Caki2 (cell line): ENCODE measurements at places on chromosomes 3 and 15. TPM values are rescaled to one million over a fixed set of nuclear protein-coding genes. Genes with fewer than 3 reads are reported as not detected.
A peak's percentile ranks its signal among the peaks of the same experiment; 100 is the strongest.

DNA sequence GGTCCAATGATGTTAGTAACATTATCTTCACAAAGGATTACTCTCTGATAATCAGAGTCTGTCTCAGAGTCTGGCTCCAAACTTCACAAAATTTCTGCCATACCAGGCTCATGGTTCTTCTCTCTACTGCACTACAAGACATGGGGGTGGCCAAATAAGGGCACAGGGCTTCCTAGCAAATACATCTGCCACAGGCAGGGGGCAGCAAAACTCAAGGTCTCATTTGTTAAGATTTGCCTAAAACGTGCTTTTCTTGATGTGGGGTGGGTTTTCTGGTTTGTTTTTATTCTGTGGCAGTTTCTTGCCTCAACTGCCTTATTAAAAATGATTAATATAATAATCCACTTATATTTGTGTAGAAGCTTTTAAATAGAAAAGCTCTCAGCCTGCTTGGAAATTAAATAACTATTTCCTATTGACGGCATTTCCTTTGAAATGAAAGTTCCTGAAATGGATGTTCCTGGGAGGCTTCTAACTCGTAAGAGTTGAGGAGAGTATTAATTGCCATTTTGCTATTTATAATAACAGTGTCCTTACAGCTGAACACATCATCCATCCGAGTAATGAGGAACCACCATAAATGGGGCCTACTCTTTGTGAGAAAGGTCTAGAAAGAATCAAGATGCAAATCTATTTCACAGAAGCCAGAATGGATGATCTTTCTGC lies 53.8 kb downstream of the SST start:
- peak; percentile 22 for DNase-seq

DNA sequence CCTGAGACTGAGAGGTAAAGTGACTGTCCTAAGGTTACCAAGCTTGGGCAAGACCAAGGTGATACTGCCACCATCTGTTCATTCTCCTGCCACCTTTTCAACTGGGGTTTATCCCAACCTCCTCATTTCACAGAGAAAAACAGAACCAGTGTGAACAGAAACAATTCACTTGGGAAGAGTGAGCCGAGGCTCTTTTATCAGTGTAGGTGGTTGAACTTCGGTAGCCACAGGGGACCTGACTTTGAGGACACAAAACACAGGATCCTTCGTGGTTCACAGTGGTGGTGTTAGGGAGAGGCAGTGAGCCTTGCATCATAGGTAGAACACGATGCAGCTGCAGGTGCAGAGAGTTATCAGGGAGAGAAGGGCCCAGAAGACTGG lies 72.8 kb upstream of the ICE2 start:
- DNase-seq: no peak

DNA sequence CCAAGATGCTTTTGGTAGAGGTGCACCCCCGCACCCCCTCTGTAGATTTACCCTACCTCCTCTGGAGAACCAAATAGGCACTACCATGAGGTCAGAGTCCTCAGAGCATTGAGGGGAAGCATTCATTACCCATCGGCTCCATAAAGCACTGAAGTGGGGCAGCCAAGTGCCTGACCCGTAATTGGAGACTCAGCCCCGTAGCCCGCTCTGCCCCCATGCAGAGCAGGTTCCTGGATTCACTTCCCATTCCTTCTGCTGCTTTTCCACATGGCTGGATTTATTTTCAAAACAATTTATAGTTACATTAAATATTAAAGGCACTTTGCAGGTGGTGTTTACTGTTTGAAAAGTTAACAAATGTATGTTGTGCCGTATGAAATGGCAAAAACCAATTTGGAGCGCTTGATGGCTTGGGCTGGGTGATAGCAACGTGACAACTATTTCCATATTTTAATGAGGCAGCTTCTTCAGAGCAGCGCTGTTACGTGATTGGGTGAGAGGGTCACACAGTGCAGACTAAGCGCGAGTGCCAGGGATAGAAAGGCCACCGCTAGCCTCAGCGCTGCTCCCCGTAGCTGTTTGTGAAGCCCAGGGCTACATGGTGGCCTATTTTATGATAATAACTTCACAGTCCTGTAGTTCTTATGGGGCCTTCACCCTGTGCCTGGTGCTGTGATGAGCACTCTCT lies 373.8 kb upstream of the PROK2 start:
- DNase-seq: no peak

DNA sequence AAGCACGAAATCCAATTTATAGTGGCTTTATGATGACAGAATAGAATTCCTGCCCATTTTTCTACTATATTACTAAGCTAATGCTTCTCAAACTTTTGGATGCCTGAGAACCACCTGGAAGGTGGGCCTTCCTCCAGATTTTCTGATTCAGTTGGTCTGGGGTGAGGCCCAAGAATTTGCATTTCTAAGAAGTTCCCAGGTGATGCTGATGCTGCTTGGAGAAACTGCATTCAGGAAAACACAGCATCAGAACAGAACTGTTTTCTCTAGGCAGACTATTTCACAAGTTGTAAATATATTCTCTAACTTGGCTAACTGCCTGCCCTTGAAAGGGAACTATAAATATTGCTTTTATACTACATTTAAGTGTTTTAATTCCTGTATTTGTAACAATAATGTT lies 644.9 kb upstream of the DPPA4 start:
- no peak for DNase-seq

- peak; percentile 33 for DNase-seq
Observed at GRCh38 chr3:123067689-123068600, 1.1 kb downstream of the PDIA5 start.

GRCh38 chr3:23202203-23202920 lies 765 bp upstream of the UBE2E2 start:
- no peak for DNase-seq

COPB2 gene
- 101 and 149 TPM in 2 replicates for total RNA-seq
